Fibroblast of skin of scalp (primary cell): ENCODE measurements at places on chromosomes 7 and 10.

DNA sequence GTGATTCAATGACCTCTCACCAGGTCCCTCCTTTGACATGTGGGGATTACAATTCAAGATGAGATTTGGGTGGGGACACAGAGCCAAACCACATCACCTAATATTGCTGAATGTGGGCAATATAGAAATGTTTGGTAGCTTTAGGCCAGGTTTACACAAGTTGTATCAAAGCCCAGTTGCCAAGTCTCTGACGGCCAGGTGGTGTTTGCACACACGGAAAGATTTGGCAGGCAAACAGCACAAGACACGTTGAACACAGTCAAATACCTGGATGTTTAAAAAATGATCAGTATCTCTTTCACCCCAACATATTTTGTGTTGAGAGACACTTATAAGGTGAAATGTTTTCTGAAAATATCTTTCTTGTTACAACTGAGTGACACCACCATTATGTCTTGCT is 294.4 kb upstream of the MKI67 start:
- no peak for DNase-seq

GRCh38 chr7:105602325-105603305 is 21.3 kb upstream of the EFCAB10 start:
- peak; percentile 47 for DNase-seq

- DNase-seq = no peak
Measured at GRCh38 chr10:123464430-123465323, 201.5 kb upstream of the GPR26 start.

GRCh38 chr10:17455015-17455520 is 673 bp upstream of the ST8SIA6 start:
- no peak for DNase-seq

- DNase-seq = no peak
Measured at GRCh38 chr7:79968077-79968648, 166.5 kb upstream of the GNAI1 start.

- DNase-seq = no peak
Measured at GRCh38 chr10:123488436-123488835, 177.7 kb upstream of the GPR26 start.

- no peak for DNase-seq
Measured at GRCh38 chr10:25052012-25052411, 35.6 kb downstream of the THNSL1 start.

DNA sequence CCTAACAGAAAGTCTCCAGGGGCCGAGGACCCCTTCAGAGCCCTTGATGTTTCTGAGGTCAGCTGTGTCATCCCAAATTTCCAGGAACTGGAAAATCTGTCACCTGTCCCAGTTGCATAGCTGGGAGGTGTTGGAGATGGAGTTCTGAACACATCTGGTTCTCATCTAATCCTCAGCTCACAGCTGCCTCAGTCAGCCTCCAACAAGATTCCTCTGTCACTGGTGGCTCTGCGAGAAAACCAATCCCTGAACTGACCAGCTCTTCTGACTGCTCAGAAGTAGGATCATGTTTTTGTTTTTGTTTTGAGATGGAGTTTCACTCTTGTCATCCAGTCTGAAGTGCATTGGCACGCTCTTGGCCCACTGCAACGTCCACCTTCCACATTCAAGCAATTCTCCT is 37.6 kb upstream of the MYL10 start:
- DNase-seq = no peak

DNA sequence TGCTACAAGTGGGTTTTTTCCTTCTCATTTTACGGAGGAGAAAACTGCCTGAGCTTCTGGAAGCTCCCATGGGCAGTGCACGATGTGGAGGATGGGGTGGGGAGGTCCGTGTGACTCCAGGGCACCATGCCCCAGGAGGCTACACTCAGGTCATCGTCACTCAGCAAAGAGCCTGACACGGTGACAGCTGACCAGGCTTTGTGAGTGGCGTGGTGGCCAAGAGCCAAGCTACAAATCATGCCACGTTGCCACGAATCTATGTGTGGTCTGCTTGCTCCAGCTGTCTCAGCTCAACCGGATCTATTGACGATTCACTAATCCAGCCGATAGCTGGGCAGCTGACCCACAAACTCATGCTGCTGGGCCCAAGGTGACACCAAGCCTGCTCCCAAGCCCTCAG is 27.6 kb upstream of the C10orf71 start:
- DNase-seq = no peak

DNA sequence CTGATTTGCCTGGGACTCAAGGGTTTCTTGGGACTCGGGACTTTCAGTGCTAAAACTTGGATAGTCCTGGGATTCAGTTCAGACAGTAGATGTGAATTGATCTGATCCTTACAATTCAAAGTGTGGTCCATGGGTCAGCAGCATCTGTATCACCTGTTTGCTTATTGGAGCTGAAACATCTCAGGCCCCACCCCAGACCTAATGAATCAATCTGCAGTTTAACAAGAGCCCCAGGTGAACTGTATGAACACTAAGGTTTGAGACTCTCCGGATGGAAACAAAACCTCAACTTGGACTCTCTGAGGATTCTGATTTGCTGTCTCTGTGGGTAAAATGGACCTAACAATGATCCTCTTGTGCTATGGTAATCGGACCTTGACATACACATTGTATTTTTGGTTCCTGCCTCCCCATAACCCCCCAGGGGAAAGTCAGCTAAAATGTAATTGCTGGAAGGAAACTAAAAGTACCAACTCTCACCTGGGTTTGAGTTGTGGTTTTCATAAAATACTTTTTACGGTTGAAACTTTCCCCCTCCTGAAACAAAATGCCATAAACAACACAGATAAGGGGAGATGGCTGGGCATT is 11.7 kb downstream of the CYP26A1 start:
- no peak for DNase-seq

DNA sequence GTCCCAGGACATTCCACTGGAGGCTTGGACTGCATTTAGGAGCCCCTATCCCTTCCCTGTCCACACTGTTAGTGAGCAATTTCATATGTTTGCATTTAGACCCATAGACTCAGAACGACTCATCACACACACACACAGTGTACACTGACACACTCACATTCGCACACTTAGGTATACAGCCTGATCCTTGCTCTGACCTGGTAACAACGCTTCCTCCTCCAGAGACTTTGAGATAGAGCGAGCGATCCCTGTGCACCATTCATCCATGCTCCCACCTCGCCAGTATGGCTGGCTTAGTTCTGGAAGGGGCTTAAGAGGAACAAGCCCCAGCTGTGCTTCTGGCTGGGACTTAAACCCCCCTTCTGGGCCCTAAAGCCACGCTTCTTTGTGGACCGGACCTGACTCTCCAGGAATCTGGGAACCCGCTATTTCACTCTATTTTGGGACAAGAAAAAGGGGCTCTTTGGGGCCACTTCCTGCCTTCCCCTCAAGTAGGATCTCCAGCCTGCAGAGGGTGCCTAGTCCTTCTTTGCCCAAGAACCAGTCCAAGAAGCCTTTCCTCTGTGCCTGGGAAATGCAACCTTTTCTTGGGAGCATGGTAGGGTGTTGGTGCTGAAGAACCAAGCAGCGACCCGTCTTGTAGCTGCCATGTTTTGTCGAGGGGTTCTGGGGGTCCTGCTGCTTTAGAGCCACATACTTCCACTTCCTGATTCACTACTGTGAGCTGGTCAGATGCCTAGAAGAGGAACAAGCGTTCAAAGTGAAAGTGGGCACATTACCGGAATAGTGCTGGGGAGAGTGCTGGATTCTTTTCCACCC is 1.1 kb upstream of the HOXA13 start:
- DNase-seq = no peak

GRCh38 chr7:27697861-27698430 is 35.3 kb upstream of the HIBADH start:
- peak; percentile 20 for DNase-seq

- DNase-seq = peak; percentile 74
Measured at GRCh38 chr7:106736508-106737201, 75.7 kb upstream of the CCDC71L start.

GRCh38 chr10:102287538-102287937 is 42.2 kb downstream of the GBF1 start:
- DNase-seq = no peak

DNA sequence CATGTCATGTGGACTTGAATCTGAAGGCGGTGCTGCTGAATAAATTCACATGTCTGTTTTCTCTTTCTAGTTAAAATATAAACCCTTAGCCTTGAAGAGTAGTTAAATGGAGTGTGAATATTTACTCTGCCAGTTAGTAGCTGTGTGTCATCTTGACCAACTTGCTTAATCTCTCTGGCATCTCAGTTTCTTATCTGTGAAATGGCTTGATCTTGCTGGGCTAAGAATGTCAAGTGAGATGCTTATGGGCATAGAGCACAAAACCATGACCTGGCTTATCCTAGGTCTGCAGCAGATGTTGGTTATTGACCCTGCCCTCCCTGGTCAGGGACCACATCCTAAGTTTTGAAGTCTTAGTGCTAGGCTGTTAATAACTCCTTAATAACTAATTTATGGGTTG is 16.6 kb downstream of the ARID5B start:
- no peak for DNase-seq

GRCh38 chr10:124698545-124699469 is 45.4 kb downstream of the FAM53B start:
- no peak for DNase-seq

GRCh38 chr7:112067200-112067599 is 139.0 kb downstream of the DOCK4 start:
- DNase-seq = no peak

DNA sequence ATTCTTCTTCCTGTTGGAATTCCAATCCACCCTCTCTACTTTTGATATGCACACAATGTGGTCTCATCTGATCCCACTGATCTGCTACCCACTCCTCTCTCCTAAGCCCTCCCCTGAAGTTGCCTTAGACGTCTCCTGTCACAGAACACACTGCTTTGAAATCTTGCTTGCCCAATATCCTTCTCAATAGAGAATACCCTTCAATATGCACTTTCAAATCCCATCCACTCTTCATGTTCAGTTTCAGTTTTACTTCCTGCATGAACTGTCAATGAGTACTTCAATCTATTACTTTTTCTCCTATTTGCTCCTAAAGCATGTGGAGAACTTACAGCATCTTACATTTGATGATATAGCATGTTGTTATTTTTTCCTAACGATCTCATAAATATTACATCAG is 93.5 kb downstream of the UPF2 start:
- DNase-seq = no peak

DNA sequence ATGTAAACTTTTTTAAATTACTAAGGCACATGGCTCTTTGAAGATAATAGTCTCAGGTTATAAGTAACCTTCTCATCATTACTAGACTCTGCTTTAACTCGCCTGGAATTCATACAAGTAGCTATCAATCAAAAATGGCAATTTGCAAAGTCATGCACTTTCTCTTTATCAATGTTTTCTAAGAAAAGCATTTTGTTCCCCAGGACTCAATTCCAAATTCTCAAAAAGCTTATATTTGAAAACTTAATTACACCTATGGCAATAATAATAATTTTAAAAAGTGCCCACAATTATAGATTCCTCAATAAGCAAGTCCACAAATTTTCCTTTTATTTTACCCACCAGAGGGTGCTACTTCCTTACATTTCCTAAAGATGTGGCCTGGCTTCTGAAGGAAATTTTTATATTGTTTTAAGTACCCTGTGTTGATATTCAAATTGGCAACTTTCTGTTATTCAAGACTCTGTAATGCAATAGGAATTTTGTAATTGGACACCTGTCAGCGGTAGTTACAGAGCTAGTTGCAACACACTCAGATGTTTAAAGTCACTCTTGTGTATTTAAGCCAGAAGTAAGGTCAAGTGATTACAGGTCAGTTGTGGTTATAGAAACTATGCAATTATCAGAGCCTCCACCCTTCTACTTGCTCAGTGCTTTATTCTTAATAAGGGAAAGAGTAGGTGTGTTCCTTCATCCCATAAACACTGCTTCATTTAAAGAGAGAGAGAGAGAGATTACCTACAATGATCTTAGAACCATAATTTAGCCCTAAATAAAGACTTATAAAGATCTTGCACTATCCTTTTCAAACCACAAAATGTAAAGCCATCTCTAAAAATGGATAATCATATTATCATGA is 47.1 kb upstream of the HYAL4 start:
- peak; percentile 31 for DNase-seq

- peak; percentile 69 for DNase-seq
Measured at GRCh38 chr10:66680886-66681285, 244.9 kb upstream of the LRRTM3 start.

- DNase-seq = no peak
Measured at GRCh38 chr7:92071032-92071431, 63.2 kb downstream of the CYP51A1 start.

GRCh38 chr10:100993986-100994708 is 5.5 kb upstream of the LZTS2 start:
- DNase-seq = peak; percentile 64

GRCh38 chr10:126979311-126979710 is 74.1 kb downstream of the DOCK1 start:
- no peak for DNase-seq

- peak; percentile 64 for DNase-seq
Measured at GRCh38 chr7:94382746-94383145, 11.9 kb upstream of the COL1A2 start.

DNA sequence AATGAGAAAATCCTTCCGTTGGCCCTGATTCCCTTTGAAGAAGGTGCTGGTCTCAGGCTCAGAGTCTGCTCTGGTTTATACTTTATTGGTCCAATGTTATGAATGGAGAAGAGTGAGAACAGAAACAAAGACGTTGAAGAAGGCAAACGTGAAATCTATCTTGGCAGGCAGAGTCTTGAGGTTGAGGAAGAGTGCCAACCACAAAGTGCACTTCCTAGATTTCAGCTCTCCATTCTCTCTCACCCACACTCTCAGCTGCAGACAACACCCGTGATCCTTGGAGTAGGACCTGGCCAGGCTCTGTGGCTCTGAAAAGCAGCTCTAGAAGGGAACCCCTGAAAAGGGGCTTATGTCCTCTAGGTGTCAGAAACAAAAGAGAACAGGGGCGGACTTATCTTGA is 128.9 kb upstream of the PLXNA4 start:
- DNase-seq = no peak

GRCh38 chr7:21959387-21959776 is 13.7 kb upstream of the CDCA7L start:
- no peak for DNase-seq

- peak; percentile 62 for DNase-seq
Measured at GRCh38 chr10:4546500-4546899, 279.5 kb upstream of the AKR1E2 start.

GRCh38 chr7:98664882-98665281 is 47.8 kb downstream of the NPTX2 start:
- DNase-seq = no peak

- DNase-seq = no peak
Measured at GRCh38 chr10:1149793-1150637, 93.8 kb downstream of the WDR37 start.
